Cerebellar nuclear complex (tissue), 1 donor: ENCODE measurements at places on chromosomes 4 and X.

DNA sequence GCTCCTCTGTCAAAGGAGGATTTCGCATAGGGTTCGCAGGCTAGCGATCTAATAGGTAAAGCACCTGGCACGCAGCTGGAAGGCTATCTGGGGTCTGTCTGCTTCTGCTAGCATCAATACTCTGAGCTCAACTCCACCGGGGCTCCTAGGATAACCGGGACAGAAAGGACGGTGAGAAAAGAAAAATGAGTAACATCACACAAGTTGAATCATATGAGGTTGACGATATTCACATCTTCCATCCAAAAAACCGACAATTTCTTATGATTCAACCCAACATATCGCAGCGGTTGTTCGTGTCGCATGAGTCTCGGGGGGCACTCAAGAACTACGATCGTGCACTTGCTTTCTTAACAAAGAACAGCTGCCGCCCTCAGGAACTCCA is 1.8 kb downstream of the PROM1 start:
- no peak for DNase-seq

DNA sequence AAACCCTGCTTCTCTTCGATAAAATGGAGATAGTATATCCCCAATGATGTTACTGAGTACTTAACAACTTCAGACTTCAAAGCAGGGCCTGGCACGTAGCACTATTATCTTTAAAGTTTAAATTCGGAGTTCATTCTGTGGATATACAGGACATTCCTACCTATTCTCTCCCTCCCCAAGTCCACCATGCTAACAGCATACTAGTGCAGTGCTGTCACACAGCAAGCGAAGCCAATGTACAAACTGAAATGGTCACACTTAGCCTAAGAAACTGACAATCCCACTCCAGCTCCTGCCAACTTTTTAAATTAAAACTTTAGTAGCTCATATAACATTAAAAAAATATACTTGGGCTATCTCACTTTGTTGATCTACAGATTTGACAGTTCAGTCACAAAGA is 1.2 kb upstream of the DNAJB14 start:
- DNase-seq, result no peak

GRCh38 chrX:110215411-110215810 is 102.5 kb downstream of the AMMECR1 start:
- no peak for DNase-seq

DNA sequence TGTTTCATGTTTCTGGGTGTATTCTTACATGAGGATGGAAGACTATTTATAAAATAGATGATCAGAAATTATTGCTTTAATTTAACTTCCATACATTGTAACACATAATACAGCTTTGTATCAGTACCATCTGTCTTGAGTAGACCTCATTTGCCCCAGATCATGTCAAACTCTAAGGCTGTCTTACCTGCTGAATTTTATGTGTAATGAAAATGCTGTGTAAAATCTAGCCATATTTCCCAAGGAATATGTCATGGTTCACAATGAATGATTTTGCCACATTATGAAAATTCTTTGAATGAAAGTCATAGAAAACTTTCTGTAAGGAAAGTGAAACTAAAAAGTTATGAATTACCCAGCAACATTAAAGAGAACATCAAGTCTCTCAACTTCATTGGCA is 7.4 kb downstream of the BDH2 start:
- no peak for DNase-seq

GRCh38 chrX:24838629-24839028 is 144.9 kb downstream of the POLA1 start:
- no peak for DNase-seq

- DNase-seq, result no peak
These were observed 63.2 kb downstream of the MGST2 start for GRCh38 chr4:139728840-139729239.

- no peak for DNase-seq
These were observed 88.0 kb downstream of the RAB28 start for GRCh38 chr4:13396161-13396560.

- DNase-seq, result no peak
These were observed 27.0 kb upstream of the NKAP start for GRCh38 chrX:119970574-119970973.

DNA sequence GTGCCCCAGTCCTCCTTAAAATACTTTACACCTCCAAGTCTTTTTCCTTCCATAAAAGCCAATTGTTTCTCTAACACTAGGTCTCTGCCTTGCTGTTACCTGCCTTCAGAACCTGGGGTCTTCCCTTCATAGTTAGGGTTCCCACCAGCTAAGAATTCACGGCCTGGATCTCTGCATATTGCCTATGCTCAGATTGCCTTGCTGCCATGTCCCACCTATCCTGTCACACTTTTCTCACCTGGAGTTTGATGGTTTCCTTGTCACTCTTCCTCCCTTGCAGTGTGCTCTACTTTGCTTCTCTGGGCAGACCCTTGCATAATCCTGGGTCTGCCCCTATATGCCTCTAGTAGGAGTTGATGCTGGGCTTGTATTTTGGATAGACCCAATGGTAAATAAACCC is 36.6 kb upstream of the TMPRSS11E start:
- DNase-seq, result no peak

DNA sequence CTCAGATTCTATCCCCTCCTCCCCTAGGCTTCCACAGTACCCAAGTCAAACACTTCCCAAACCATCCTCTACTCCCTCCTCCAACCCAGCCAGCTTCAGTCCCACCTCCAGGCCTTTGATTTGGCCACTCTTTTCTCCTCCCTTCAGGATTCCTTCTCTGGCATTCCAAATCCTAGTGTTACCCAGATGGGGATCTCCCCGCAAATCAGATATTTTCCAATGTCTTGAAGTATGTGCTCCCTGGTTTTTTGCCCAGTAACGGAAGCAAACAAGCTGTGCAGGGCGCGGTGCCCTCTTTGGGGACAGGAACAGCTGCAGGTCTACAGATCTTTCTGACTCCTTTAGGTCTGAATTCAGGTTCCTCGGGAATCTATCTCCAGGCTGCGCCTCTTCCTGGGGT is 2.2 kb upstream of the SYN1 start:
- no peak for DNase-seq

- no peak for DNase-seq
These were observed 133.2 kb downstream of the SHROOM3 start for GRCh38 chr4:76568262-76568661.

DNA sequence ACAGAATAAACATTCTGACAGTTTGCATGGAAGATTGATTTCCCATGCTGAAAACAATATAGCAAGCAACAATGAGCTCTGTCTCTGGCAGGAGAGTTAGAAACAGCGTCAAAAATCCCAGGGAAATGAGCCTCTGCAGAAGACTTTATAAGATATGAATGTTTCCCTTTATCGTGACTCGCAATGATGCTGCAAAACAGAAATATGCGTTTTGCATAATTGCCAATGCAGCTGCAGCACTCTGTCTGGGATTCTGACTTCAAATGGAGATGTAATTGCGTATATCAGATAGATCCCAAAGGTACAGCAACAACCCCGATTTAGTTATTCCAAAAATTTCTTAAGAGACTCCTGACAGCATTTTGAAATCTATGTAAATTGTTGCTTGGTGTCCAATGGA is 702.4 kb upstream of the EPHA5 start:
- no peak for DNase-seq

DNA sequence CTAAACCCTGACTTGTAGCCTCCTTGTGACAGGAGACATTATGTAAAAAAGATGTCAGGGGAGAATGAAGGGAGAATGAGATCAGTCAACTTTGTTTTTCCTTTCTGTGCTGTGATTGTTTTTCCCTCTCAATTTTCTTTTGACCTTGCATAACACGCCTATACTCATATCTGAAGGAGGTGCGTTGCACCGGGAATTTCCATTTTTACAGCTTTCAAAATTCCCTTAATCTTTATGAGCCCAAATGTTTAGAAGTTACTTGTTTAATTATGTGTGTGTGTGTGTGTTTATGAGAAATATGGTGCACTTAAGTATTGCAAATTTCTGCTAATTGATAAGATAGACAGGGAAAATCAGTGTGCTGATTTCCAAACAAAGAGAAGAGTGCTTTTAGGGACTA is 21.6 kb downstream of the SYNPO2 start:
- no peak for DNase-seq

DNA sequence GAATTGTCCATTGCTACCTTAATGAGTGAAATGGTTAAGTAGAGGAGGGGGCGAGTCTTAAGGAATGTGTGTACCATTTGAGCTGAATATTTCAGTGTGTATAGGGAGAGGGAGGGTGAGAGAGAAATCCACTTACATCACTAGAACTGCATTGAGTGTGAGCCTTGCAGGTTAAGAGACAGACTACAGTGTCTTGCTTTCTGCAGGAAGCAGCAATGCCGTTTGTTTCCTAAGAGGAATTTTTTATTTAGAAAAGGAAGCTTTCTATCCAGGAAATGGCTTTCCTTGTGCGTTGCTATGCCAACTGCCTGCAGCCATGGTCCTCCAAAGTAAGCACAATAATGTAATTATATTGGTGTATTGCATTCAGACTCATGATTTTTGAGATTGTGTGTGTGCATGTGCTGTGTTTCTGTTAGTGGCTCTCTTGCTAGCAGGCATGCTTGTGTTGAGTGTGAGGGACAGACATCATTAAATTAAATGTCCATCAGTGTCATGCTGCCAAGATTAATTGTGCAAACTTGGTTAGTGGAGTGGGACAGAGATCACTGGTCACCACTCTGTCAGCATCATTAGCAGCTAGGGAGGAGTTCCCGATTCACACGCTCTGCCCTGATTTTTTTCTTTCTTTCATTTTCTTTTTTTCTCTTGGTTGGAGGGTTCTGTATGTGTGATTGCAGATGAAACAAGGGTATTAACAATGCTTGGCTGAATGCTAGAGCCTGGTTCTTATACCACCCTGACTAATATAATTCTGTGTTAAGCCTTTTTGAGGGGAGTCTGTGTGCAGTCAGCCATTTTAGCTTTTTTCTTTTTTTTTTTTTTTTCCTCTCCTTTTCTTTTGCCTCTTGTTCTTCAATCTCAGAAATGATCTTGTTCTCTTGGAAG is 164.3 kb downstream of the RAPGEF2 start:
- no peak for DNase-seq

DNA sequence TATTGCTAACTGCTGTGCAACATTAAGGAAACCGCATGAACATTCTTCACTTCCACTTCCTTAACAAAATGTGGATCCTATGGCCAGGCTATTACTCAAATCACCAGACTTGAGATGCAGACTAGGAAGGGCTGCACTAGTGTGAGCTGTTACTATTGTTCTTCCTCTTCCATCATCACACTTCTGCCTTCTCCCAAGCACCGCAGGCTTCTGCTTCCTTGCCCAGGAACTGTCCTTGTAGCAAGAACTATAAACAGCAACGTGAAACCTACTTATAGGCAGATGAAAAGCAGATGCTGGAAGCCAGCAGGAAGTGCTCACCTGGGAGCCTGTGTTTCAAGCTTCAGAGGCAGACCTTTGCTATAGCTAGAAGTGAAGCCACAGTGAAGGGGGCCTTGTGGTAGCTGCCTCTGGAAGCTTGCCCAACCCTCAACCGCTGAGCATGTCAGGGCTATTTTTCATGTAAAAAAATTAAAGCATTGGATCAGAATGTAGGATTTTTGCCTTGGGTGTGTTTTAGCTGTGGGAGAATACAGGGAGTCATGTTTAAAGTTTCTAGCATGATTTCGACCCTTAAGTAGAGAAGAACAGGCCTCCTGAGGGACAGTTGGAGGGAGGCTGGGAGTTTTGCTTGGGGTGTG is 43.9 kb downstream of the CLNK start:
- DNase-seq, result no peak

- DNase-seq, result no peak
These were observed 7.5 kb downstream of the PTTG2 start for GRCh38 chr4:37967736-37968135.

DNA sequence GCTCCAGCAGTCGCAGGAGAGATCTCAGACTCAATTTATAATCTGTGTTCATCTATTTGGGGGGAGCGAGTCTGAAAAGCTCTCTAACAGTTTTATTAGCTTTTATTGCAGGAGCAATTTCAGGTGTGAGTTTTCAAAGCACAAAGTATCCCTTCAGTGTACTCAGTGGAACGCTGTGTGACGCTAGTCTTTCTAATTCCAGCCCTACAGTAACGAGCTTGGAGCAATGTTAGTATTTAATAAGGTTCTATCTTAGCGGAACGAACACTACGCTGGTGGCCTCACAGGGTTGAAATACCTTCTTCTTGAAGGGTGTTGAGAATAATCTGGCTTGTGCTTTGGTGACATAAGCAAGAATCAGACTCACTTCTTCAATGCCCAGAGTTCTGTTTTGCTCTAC is 8.4 kb downstream of the HS3ST1 start:
- DNase-seq, result no peak

- no peak for DNase-seq
These were observed 7.1 kb downstream of the TASL start for GRCh38 chrX:30570505-30570904.

DNA sequence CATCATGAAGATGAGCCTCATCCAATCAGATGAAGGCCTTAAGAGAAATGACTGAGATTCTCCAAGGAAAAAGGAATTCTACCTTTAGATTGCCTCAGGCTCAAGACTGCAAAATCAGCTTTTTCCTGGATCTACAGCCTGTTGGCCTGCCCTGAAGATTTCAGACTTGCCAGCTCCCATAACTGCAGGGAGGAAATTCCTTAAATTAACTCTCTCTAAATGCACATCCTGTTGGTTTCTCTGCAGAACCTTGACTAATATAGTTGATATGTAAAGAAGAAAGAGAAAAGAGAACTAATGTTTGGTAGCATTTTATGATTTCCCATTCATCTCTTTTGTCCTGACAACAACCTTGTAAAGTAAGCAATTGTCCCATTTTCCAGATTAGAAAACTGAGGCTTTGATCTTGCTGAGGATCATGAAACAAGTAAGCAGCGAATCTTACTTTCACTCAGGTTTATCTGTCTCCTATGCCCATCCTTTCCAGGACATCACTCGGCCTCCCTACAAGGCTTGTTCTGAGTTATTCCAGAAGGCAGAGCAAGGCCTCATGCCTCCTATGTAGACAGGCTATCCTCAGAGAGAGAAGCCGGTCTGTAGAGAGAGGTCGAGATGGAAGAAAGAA is 115.0 kb upstream of the LDB2 start:
- no peak for DNase-seq

DNA sequence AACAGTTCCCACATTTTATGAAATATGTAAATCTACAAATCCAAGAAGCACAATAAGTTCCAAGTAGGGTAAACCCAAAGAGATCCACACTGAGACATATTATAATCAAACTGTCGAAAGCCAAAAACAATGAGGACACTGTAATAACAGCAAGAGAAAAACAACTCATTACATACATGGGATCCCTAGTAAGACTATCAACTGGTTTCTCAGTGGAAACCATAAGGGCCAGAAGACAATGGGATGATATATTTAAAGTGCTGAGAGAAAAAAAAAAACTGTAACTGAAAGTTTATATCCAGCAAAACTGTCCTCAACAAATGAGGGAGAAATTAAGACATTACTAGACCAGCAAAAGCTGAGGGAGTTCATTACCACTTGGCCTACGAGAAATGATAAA is 34.7 kb downstream of the GLRA2 start:
- DNase-seq, result no peak

DNA sequence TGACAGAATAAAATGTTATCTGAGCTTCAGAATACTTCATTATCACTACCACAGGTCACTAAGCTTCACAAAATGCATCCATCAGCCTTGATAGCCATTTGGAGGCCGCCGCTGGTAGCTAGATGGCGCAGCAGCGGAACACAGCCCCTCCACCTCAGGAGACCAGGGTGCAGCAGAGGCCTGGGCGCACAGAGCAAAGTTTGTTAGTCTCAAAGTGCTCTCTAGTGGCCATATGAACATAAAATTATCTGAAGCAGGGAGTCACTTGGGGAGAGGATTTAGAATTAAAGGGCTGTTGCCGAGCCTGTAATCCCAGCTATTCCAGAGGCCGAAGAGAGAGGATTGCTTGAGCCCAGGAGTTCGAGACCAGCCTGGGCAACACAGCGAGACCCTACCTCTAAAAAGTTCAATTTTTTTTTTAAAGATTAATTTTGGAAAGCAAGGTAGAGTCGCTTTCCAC is 8.1 kb upstream of the DCTD start:
- DNase-seq, result no peak
